ENCODE measurements at places on chromosomes 5 and 9.

DNA sequence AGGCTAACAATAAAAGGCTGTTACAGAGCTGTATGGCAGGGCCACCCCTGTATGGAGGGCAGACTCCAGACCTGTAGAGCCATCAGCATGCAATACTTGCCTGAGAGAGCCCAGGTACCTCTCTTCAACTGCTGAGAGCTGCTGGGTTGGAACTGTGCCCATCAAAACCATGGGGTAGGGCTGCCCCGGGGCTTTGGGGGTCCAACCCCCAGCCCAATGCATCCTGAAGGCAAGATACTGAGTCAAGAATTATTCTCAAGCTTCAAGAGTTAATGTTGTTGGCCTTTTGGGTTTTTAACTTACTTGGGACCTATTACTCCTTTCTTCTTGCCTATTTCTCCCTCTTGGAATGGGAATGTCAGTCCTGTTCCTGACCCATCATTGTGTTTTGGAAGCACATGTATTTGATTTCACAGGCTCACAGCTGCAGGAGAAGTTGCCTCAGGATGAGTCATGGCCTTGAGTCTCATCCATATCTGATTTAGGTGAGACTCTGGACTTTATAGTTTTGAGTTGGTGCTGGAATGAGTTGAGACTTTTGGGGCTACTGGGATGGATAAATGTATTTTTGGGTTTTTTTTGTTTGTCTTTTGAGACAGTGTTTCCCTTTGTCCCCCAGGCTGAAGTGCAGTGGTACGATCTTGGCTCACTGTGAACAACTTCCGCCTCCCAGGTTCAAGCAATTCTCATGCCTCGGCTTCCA is 21.0 kb upstream of the CDK7 start:
- DNase-seq, result no peak

DNA sequence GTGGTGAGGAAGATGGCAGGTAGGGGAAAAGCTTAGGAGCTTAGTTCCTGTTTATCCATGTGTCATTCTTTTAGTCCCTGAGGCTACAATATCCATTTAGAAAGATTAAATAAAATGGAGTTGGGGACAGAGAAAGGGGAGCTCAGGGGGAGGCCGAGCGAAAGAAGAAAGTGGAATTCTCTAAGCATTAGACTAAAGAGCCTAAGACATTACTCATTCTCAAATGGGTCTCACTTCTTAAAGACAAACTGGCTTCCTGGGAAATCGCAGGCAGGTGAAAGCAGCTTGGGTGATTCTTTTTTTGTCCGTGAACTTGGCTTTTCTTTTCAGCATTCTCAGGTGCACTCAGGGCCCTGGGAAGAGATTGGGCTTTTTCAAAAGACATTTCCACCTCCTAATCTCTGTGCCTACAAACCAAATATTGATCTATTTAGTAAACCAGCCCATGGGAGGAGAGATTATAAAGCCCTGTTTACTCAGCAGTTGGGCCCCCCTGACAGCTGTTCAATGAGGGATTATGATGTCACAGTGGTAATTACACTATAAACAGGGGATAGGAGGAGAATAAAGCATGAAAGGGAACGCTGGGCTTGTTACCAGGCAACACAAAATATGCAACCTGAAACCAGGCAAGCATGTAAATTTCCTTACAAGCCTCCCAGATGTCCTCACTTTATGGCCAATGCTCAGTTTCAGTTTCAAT is 584.0 kb downstream of the ACTL7B start:
- DNase-seq, result no peak

- DNase-seq, result no peak
Observed at GRCh38 chr5:118918232-118918631, 70.1 kb downstream of the DTWD2 start.

DNA sequence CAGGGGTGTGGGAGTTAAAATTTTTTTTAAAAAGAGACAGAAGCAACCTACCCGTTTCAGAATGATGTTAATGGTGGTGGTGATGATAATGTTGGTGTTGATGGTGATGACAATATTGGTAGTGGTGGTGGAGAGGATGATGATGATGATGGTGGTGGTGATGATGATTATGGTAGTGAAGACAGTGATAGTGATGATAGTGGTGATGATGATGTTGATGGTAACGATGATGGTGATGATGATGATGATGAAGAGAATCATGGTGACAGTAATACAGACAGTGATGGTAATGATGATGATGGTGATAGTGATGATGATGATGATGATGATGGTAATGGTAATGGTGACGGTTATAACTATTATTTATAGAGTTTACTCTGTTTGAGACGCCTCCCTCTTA is 117.6 kb downstream of the ICE1 start:
- DNase-seq, result no peak

- no peak for DNase-seq
Observed at GRCh38 chr5:9052421-9052820, 493.5 kb downstream of the SEMA5A start.

- DNase-seq, result no peak
Observed at GRCh38 chr5:68319706-68320412, 104.3 kb downstream of the PIK3R1 start.

DNA sequence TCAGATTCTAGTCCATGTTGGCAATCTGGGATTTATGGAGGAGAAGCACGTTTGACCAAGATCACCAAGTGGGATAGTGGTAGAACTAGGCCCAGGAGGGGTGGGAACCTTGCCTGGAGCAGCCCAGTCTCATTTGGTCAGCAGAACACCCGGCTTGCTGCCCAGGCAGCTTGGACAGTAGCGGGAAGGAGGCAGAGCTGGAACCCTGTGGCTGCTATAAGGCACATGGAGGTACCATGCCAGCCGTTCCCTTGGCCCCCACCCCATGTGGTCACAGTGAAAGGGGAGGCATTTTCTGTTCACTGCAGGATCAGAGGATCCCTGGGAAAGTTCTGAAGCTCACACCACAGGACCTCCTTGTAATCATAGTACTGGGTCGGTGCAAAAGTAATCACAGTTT is 75.4 kb upstream of the ORM1 start:
- DNase-seq, result no peak

- no peak for DNase-seq
Observed at GRCh38 chr5:173901705-173902104, 13.6 kb downstream of the CPEB4 start.

GRCh38 chr9:128728298-128728697 is 4.4 kb upstream of the ZDHHC12 start:
- no peak for DNase-seq

GRCh38 chr9:113508111-113508749 is 44.7 kb downstream of the RGS3 start:
- no peak for DNase-seq

- DNase-seq, result no peak
Observed at GRCh38 chr9:94783928-94784327, 57.4 kb downstream of the AOPEP start.

All from cortex of kidney (tissue), 1 donor.